ENCODE measurements at places on chromosomes 11 and 22.

GRCh38 chr11:2825889-2826678 lies 59.5 kb downstream of the CDKN1C start:
- no peak for DNase-seq

DNA sequence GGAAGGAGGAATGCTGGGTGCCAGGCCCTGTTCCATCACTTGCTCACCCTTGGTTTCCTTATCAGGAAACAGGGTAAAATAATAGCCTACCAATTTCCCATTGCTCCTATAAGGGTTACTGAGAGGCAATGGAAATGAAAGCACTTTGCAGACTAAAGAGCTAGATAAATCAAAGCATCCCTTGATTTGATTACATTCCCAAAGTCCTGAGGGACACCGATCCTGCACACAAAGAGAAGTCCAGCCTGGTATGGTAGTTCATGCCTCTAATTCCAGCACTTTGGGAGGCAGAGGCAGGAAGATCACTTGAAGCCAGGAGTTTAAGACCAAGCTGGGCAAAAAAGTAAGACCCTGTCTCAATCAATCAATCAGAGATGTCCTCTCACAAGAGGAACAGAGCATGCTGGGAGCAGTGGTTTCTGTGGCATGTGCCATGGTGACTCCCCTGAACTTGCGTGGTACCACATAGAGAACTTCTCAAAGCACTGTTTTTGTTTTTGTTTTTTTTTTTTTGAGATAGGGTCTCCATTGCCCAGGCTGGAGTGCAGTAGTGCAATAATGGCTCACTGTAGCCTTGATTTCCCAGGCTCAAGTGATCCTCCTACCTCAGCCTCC lies 10.7 kb downstream of the TBC1D10A start:
- no peak for DNase-seq

DNA sequence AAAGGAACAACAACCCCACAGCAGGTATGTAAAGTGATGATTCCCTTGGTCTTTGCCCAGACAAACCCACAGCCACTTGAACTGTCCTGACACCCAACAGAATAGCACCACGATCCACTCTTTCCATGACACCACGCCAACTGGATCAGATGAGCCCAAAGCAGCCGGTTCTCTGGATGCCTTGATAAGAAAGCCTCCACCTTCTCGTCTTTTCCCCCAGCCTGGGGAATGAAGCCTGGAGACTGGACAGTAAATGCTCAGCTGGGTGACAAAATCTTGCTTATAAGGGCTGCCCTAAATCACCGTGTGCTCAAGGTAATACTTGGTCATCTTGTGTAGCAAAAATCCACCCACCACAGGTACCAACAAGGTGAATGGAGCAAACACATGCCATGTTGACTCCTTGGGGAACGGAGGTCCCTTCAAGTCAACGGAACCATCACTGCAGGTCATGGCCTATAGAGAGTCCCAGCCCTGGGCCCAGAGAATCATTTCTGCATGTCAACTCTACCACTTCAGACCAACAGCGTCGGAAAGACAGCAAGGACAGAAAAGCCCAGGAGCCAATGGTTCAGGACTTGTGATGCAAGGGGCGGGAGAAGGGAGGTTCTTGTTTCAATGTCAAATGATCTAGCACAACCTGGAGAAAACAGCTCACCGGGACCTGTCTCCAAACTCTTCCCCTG lies 2.2 kb upstream of the MYO18B start:
- DNase-seq = no peak

DNA sequence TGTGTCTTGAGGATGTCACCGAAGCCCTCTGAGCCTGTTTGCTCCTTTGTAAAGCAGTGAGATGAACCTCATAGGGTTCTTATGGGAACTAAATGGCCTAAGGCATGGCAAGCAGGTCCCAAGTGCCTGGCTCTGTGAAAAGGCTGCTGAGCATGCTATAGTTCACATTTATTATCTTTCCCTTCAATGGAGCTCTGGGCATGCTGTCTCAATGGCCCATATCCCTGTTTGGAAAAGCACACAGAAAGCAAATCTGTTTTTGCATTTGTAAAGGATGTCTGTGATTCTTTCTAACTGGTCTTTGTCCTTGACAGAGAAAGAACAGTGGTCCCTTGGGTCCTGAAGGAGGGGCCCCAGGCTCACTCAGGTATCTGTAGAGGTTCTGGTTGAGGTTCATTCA lies 26.4 kb downstream of the RTCB start:
- DNase-seq = no peak
